Umbilical cord (tissue), 2 donors: ENCODE measurements at places on chromosomes 11 and 22. TPM values are rescaled to one million over a fixed set of nuclear protein-coding genes. Genes with fewer than 3 reads are reported as not detected.

KLHDC7B gene
- 6.0 TPM for total RNA-seq

HBG2 gene
- total RNA-seq: 9,844 TPM

TRPM5 gene
- not detected for total RNA-seq

GGTLC2 gene
- not detected for total RNA-seq

GRIK4 gene
- total RNA-seq: 1.2 TPM

CSKMT gene
- 3.1 TPM for total RNA-seq

MUC2 gene
- total RNA-seq: under 0.01 TPM

TRIM21 gene
- 30.8 TPM for total RNA-seq

TSPAN18 gene
- 20.5 TPM for total RNA-seq

DBX1 gene
- total RNA-seq: not detected

RAG2 gene
- 0.72 TPM for total RNA-seq

DDIAS gene
- total RNA-seq: 6.3 TPM

SLC1A2 gene
- 12.0 TPM for total RNA-seq

HSPA8 gene
- 696 TPM for total RNA-seq

LRRC10B gene
- not detected for total RNA-seq

DRD4 gene
- not detected for total RNA-seq

OR51B4 gene
- 3.1 TPM for total RNA-seq

KRTAP5-10 gene
- total RNA-seq: not detected

PDE2A gene
- total RNA-seq: 13.5 TPM

P2RX6 gene
- total RNA-seq: 3.4 TPM

LARGE1 gene
- 32.5 TPM for total RNA-seq

DERL3 gene
- not detected for total RNA-seq

TSGA10IP gene
- total RNA-seq: not detected

VPREB1 gene
- 1.9 TPM for total RNA-seq

IL17REL gene
- not detected for total RNA-seq

NAALAD2 gene
- total RNA-seq: 7.2 TPM
